NCI-H187 treated with DMSO at 0.1 percent for 48 hours (cell line): ENCODE measurements at places on chromosomes 4 and X.

- no peak for DNase-seq
Measured at GRCh38 chr4:182897601-182898478, 19.3 kb downstream of the DCTD start.

DNA sequence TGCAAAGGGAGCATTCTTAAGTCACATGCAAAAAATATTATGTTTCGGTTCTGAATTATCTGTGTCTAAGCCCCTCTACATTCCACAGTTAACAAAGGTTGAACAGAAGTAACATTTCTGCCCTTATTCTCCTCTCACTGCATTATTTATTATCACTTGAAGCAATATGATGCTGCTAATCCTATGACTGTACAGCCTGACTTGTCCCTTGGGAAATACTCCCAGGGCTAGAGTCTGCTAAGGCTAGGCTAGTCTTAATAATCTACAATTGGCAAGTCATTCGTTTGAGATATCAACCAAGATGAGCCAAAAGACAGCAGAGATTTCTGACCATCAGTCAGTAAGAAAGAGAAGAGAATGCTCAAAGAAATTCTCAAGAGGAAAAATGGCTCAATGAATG is 226.9 kb upstream of the HCCS start:
- no peak for DNase-seq

DNA sequence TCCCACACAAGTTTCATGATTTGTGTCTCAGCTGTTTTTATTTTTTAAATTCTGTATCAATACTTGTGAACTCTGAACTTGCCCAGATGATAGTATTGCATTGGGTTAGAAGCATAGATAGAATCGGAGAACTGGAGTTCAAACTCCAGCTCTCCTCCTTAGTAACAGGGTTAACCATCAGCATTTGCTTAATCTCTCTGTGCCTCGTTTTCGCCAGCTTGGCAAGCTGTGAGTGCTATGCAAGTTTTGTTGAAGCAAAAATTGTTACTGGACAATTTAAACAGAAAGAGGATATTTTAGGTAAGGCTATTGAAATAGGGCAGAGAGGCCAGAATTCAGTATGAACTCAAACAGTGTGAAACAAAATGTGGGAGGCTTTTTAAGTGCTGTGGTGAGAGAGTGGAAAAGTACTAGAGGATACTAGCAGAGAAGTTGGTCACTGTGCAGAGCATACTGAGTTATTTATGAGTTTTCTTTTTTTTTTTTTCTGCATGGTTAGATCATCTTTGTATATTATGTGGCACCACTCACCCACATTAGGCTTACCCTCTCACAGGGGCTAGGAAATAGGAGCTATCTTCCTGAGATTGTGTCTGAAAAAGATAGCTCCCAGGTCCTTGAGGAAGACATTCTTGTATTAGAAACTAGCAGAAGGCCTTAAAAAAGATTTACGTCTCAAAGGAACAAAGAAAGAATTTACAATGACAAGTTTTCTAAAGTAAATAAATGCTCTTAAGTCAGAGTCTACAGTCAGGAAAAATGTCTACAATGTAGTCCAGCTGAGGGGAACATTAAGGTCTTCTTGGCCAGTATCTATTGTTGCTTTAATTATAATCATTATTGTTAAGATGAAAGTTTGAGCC is 1126.6 kb downstream of the FAT4 start:
- DNase-seq: no peak

DNA sequence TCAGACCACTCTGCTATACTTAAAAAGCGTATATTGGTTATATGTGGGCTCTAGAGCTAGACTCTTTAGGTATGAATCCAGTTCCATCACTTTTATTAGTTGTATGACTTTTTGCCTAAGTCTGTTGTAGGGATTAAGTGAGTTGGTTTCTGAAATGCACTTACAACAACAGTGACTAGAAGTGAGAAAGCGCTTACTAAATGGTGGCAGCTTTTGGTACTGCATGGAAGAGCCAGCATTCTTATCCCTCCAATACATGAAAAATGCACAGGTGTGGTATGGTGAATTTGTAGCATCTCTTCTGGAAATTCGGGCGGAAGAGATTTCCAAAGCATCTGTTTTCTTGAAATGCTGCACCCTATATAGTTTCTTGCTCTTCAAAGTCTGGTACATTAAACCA is 117.1 kb downstream of the SPANXA1 start:
- no peak for DNase-seq

- DNase-seq: no peak
Measured at GRCh38 chrX:14440106-14440505, 89.2 kb upstream of the GLRA2 start.

- no peak for DNase-seq
Measured at GRCh38 chr4:1215141-1216075, 33.5 kb downstream of the CTBP1 start.

GRCh38 chrX:132631579-132632232 is 142.9 kb upstream of the MBNL3 start:
- no peak for DNase-seq

- DNase-seq: no peak
Measured at GRCh38 chrX:105226499-105226898, 6.0 kb upstream of the TEX13A start.

DNA sequence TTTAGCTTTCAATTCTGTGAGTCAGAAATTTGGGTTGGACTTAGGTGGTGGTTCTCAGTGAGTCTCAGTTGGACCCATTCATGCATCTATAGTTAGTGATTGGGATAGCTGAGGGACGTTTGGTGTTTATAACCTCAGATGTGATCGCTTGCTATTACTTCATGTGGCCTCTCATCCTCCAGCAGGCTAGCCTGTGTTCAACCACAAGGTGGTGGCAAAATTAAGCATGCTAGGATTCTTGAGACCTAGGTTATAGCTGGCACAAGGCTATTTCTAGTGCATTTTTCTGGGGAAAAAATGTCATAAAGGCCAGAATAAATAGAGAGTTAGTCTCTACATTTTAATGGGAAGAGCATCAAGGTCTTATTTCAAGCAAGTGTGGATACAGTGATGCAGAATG is 10.9 kb upstream of the GRPR start:
- no peak for DNase-seq

- no peak for DNase-seq
Measured at GRCh38 chr4:142449771-142450373, 396.2 kb downstream of the INPP4B start.

DNA sequence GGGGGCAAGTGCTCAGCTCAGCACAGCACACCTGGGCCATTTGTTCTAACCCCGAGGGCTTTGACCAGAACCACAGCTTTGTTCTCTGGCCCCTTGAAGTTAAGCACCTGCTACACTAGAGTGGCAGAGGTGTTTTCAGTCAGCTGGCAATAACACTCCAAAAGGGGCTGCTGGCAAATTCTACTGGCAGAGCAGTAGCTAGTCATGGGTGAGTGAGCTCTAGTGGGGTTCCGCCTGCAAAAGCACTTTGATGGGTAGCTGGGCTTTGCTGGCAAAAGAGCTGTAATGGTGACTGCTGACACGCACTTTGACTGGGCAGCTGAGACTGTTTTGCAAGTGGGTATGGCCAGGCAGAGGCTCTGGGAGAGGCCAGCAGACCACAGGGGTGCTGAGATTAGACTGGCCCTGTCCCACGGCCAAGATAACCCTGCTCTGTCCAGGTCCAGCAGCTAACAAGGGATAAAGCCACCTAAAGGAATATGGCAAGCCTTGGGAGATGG is 65.2 kb upstream of the TENT5D start:
- peak; percentile 89 for DNase-seq
